ENCODE measurements at places on chromosomes 16 and 17.

- DNase-seq = no peak
These were observed 6.5 kb upstream of the MTMR4 start for GRCh38 chr17:58520843-58521430.

DNA sequence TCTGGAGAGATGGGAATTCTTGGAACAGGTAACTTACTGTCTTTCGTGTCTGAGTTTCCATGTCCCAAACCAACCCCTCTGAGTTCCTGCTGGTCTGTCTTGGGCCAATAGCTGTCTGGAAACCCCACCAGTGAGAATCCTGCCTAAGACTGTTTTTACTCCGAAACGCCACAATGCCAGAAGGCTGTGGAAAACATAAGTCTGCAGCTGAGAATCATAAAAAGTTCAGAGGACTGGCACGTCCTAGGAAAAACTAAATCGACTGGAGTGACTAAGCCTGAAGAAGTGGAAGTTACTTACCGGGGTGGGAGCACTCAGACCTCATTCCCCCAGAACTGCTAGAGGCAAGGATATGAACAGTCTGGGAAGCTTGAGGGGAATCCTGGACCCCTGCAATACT is 13.3 kb downstream of the LRRC75A start:
- DNase-seq = no peak

DNA sequence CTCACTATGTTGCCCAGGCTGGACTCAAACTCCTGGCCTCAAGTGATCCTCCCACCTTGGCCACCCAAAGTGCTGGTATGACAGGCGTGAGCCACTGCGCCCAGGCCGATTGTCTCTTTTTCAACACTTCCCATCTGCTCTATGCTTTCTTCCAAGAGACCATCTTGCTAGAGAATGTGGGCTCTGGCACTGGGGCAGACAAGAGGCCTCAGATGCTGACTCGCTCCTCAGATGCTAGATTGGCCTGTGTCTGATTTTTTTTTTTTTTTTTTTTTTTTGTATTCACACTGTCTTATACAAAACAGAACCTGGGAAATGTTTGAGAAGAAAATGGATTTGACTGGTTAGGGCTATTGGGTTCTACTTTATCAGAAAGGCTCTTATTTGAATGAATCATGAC is 58.2 kb downstream of the CYB5D2 start:
- no peak for DNase-seq

DNA sequence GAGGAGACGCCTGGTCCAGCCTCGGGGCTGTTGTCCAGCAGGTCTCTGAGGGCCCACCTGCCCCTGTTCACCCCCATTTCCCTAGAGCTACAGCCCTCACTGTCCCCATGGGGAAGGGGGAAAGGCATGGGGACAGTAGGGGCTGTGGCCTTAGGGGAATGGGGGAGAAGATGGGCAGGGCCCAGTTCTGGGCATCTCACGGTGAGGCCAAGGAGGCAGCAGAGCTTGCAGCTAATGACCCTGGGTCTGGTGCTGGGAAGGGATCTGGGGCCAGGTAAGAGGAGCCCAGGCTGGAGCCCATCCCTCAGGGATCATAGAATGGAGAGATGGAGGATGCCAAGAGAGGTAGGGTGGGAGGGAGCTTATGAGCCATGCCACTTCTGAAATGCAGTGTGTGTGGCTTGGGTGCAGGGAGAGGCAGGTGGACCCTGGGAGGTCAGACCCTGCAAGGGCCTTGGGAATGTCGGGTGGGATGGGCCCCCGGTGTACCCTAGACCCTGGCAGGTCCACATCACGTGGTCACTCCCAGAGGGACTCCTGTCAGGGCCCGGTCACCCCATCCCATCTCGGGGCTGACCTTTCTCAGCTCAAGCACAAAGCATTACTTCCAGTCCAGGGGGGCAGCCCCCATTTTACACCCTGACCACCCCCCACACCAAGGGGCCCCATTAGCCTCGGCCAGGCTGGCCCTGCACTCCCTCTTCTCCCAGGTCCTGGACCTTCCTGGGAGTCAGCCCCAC is 35.9 kb upstream of the KSR1 start:
- no peak for DNase-seq

DNA sequence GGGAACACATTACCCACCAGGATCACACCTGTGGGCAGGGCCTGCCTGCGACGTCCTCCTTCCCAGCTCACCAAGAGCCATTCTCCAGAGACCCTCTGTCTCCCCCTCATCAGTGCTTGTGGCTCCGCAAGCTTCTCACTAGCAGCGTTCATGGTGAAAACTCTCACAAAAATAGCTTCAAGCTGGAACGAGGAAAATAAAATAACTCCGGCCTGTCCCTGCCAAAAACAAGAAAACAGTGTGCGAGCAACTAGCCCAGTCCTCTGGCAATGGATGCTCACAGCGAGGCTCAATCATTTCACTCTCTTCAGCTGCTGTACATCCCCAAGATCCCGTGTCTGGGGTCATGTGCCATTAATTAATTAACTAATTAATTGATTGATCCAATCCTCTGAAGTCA is 18.0 kb downstream of the SPACA3 start:
- DNase-seq = no peak

DNA sequence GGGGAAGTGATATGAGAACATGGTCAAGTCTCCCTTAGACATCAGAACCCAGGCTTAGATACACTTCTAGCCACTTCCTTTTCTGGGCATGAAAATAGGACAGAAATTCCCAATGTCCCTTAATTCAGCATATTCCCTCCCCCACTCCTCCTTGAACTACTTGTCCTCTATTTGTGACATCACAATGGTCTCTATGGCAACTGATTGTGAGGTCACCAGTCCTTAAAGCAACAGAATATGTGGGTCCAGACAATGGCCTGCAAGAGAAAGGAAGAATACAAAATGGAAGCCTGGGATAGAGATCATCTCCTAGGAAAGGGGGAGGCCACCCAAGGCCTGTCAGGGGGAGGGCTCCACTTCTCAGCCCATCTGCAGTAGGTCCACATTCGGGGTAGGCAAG is 6.7 kb upstream of the SEZ6 start:
- DNase-seq = no peak

GRCh38 chr16:35492225-35492624 is 2032.8 kb downstream of the TP53TG3F start:
- DNase-seq = peak; percentile 7

- DNase-seq = peak; percentile 74
These were observed 45.7 kb downstream of the VAT1L start for GRCh38 chr16:77833921-77834634.

- DNase-seq = peak; percentile 56
These were observed 17.4 kb upstream of the ERN1 start for GRCh38 chr17:64147110-64148016.

DNA sequence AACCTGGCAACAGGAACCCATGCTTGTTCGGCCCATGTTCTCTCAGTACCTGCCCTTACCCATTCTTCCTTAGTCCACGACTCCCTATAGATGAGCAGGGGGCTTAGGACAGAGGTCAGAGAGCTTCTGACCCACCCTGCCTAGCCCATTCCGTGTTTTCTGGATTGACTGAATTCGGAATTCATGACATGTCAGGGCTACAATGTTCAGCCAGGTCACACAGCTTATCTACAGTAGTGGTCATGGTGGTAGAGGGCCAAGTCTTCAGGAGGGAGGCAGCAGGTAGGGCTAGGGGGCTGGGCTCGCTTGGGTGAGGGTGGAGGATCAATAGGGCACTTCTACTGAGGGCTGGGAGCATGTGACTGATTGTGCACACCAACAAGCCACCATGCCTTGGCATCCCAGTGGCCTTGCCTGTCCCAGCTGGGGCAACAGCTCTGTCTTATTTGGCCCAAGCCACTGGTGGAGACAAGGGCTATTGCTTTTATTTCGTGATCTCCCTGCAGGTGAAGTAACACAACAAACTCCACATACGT is 3.1 kb downstream of the HEXIM2 start:
- DNase-seq = no peak

GRCh38 chr17:28702752-28703150 is 8.9 kb downstream of the PROCA1 start:
- no peak for DNase-seq

- DNase-seq = peak; percentile 66
These were observed 1.9 kb downstream of the CLEC16A start for GRCh38 chr16:10946308-10946707.

- DNase-seq = no peak
These were observed 953 bp upstream of the NSMCE1 start for GRCh38 chr16:27269300-27270150.

GRCh38 chr16:75565640-75566039 is 539 bp upstream of the GABARAPL2 start:
- no peak for DNase-seq

DNA sequence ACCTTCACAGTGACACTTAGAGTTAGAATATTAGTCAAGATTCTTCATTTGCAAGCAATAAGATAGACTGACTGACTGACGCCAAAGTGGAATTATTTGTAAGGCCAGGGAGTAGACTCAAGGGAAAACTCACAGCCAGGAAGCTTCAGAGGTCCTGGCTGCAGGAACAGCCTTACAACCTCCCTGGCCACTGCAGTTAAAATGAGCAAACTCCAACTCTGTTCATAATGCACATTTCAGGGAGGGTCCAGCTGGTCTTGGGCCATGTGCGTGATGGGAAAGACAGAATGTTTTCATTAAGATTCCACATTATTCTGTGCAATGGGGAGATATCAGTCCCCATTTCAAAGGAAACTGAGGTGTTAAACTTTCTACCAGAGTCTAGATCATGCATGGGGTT is 9.9 kb downstream of the CAPNS2 start:
- no peak for DNase-seq

GRCh38 chr17:81016575-81016974 is 18.4 kb upstream of the BAIAP2 start:
- DNase-seq = no peak

DNA sequence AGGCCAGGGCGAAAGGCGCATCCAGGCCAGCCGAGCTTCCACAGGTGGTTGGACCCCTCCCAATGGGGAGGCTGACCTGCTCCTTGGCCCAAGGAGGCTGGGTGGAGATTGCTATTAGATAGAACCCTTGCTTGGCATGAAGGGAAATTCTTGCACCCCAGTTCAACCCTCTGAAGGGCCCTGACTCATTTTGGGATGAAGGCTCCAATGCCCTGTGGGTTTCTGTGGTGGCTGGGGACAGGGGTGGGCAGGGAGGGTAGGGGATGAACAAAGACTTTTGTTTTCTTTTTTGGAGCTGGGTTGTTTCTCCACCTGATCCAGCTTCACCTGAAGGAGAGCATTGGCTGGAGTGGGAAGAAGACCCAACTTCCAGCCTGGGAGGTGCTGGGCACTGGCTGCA is 16.7 kb upstream of the TBX21 start:
- DNase-seq = no peak

GRCh38 chr17:75447951-75448856 is 8.2 kb upstream of the TMEM94 start:
- DNase-seq = no peak

- no peak for DNase-seq
These were observed 22.0 kb downstream of the UBN1 start for GRCh38 chr16:4869147-4869805.

All from SW480 (cell line).